Karpas-422 (cell line): ENCODE measurements at places on chromosomes 7 and 10. TPM values are rescaled to one million over a fixed set of nuclear protein-coding genes. Genes with fewer than 3 reads are reported as not detected.

DNA sequence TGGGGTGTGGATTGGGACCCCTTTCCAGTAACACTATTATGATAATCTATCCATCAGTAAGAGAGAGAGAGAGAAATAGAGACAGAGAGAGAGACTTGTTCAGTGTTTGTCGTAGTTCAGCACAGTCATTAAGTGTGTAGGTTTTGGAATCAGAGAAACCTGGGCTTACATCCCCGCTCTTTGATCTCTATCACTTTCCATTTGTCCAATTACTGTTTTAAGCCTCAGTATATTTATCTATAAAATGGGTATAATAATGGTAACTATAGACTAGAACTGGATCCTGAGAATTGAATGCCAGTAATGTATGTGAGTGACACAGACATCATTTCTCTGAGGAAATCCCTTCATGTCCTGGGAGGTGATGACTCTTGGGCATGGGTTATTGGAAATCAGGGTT, 460.5 kb downstream of the PLXNA4 start:
- no peak for DNase-seq

STK32C gene
- 8.4 and 20.7 TPM in 2 replicates for total RNA-seq

NKX1-2 gene
- not detected in 2 replicates for total RNA-seq

DOCK4 gene
- total RNA-seq, result 0.07 and 0.54 TPM in 2 replicates

DNA sequence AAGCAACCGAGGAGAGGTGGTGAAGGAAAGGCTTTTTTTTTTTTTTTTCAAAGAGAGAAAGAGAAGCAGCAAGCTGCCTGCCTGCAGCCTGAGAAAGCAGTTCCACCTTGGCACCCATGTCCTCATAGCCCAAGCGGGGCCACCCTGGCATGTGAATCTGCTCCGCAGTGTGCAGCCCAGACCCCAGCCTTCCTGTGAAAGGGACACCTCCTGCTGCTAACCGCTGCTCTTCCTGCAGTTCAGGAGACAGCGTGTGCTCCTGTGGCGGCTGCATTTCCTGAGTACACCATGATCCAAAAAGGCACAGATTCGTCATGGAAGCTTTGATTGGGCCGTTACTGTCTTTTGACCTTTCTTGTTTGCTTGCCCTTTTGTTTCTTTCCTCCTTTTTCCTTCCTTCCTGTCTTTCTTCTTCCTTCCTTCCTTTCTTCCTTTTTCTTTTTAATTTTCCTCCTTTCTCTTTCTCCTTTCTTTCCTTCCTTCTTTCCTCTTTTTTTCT, 38.1 kb downstream of the IKZF1 start:
- no peak for DNase-seq

- DNase-seq, result no peak
Measured at GRCh38 chr7:100107890-100108289, 6.4 kb downstream of the AP4M1 start.

DNA sequence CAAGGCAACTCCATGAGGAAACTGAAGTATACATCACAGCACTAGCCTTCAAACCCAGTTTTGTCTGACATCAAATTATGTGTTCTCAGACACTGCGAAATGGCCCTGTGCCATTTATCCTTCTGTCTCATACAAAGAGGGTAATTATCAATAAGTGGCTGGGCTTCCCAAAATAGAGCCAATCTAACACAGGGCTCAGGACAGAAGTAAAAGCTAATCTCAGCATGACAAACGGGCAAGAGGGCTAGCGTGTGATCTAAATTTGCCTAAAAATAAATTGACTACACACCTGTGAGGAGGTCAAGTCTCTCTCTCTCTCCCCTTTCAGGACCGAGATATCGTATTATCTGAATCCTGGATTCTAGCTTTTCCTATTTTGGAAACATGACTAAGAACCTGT, 67.2 kb downstream of the DGKB start:
- DNase-seq, result no peak

TAS2R4 gene
- total RNA-seq, result 0.43 and 1.3 TPM in 2 replicates

DNA sequence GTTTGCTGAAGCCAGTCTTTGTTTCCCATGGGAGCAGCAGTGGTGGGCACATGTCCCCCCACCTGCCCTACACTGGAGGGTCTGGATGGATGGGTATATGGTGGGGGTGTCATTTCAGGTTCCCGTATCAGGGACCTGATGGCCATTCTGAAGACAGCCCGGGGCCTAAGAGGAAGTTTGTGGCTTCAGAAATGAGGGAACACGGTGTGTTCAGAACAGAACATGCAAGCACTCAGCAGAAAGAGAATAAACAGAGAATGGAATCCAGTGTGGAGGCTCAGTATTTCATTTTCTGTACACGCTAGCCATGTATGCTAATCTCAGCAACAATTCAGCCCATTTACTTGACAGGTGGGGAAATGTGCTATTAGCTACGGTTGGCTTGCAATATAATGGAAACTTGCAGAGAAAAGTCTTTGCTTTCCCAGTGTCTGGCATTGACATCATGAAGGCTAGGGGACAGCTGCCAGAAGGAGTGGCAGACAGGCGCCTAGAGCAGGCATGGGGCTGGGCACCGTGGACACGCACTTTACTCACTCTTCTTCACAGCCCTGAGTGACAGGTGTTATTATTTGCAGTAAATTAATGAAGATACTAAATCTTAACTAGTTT, 98.6 kb downstream of the ELMO1 start:
- no peak for DNase-seq
